Activated CD4-positive, alpha-beta T cell treated with anti-CD3 and anti-CD28 coated beads, Interleukin-2, amount 50 U/mL, for 4 hours (primary cell): ENCODE measurements at places on chromosomes 5 and 9.

GRCh38 chr5:166535641-166536040 is 1755.8 kb upstream of the WWC1 start:
- no peak for DNase-seq

DNA sequence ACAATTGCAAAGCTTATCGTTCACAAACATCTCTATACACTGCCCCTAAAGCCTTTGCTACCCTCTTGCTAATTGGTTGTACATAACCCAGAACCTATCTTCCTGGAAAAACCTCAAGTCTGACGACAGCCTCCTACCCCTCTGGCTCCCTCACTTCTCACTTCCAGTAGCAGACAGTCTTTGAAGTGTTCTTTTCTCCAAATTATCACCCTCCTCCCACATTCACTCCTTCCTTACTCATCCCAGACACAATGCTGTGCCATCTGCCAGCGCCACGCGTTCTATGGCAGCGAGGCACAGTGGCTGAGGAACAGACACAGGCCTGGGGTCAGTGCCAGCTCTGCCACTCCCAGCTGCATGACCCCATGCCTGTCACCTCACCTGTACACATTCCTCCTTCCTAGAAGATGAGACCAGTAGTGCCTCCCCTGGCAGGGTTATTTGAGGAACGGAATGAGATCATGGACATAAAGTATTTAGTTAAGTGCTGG is 27.7 kb downstream of the CLTA start:
- DNase-seq: no peak

DNA sequence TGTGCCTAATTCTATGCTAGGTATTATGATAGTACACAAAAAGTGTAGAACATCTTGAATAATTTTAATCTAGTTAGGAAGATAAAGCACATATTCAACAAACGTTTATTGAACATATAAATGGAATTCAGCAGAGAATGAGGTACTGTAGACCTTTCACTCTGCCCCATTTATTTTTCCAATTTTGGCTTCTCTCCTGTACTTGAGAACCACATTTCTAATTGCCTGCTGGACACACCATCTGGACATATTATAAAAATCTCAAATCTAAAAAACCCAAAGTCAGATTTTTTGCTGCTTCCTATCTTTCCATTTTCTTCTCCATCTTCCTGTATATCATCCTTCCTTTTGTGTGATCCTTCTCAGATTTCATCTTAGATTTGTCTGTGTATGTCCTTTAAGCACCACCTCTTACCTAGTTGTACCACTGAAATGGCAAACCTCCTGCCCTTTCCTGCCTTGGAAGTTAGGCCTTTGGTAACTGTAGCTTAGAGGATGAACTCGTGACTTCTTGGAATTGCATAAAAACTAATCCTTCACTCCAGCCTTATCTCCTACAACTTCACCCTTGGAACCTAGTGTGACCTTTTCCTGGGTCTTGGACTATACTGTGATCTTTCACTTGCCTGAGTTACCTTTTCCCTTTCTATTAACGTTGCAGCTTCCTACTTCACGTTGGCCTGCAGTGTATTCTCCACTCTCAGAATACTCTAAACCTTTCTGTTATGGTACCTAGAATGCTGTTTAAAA is 8.8 kb downstream of the SLC26A2 start:
- DNase-seq: no peak

DNA sequence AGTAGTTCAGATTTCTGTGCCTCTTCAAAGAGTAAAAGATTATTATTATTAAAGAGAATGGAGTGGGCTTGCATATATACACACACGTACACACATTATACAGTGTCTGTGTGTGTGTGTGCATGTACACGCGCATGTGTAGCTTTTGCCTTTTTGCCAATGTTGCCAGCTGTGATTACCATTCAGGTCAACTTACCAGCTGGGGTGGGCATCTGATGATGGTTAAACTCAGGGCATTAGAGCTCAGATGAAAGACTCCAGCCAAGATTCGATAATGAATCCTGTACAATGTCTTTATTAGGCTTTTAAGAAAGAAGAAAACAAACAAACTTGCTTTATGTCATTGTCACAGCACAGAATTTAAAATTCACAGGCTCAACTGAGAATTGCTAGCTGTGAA is 296.5 kb upstream of the DMAC1 start:
- no peak for DNase-seq

DNA sequence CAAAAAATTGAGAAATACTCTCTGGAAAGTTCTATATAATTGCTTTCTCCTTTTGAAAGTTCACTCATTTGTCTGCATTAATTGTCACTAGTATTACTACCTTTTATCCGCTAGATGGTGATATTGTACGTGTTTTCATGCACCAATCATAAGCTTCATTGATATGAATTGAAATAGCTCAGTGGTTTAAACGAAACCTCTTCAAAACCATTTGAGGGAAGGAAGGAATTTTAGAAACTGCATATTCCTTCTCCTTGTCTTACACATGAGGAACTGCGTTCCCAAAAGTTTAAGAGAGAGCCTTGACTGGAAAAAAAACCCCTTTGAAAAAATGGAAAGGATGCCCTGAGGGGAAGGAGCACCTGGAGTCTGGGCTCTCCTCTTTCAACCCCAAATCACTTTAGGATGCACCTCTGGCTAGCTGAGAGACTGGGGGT is 98.6 kb downstream of the YTHDC2 start:
- DNase-seq: no peak
